ENCODE measurements at places on chromosomes 12 and 14.

DNA sequence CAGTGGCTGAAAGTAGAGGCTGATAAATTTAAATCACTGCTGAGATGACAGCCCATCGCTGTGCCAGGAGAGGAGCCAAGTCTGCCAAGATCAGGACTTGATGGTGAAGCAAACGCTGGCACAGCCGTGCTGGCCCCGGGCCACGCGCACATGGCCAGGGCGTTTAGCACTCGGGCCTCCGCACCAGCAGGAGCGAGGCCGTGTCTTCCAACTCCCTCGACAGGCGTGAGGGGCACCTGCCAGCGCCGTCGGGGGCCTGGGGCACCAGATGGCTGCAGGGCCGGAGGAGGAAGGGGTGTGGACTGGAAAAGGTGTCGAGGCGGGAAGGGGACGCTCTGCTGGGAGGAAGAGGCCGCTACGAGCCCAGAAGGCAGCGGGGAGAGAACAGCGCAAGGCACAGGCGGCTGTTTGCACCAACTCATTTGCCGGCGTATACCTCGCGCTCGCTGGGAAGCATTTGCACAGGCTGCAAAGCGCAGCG is 29.5 kb downstream of the RIMBP2 start:
- no peaks in the 10 kb centered on the region for H3K36me3 ChIP-seq
- H3K4me3 ChIP-seq = no peak overlapping the region
- H3K4me1 ChIP-seq = no peaks in the 10 kb centered on the region
- H3K27ac ChIP-seq = no peak overlapping the region

- no peak overlapping the region for H3K27ac ChIP-seq
- H3K4me1 ChIP-seq = no peaks in the 10 kb centered on the region
- no peak overlapping the region for H3K4me3 ChIP-seq
- no peaks in the 10 kb centered on the region for H3K27me3 ChIP-seq
- DNase-seq = no peak
- no peaks in the 10 kb centered on the region for H3K36me3 ChIP-seq
These were observed 3.5 kb downstream of the TAC3 start for GRCh38 chr12:57012600-57013465.

DNA sequence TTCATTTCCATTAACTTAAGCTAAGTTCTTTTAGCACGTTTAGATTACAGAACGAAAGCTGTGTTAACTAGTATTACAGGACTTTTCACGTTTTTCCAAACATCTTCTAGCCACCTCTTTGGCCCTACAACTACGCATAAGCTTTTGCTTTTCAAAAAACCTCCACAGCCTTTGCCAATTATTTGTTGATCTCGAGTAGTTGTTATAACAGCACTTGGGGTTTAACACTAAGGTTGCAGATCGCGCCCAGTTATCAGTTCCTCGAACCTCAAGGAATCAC is 450 bp upstream of the RBM25 start:
- no peaks in the 10 kb centered on the region for H3K36me3 ChIP-seq
- H3K27me3 ChIP-seq = no peaks in the 10 kb centered on the region
- DNase-seq = no peak
- H3K27ac ChIP-seq = peak overlapping the region; percentile 98

GRCh38 chr12:76879710-76880518 is 1.1 kb upstream of the CSRP2 start:
- peak overlapping the region; percentile 94 for H3K27ac ChIP-seq
- H3K36me3 ChIP-seq = no peaks in the 10 kb centered on the region
- peak overlapping the region; percentile 59 for H3K4me3 ChIP-seq
- DNase-seq = peak; percentile 43
- H3K27me3 ChIP-seq = no peaks in the 10 kb centered on the region
- H3K4me1 ChIP-seq = no peaks in the 10 kb centered on the region

Data from uterus (tissue), 4 donors.